ENCODE measurements at places on chromosomes 3 and 15.

DNA sequence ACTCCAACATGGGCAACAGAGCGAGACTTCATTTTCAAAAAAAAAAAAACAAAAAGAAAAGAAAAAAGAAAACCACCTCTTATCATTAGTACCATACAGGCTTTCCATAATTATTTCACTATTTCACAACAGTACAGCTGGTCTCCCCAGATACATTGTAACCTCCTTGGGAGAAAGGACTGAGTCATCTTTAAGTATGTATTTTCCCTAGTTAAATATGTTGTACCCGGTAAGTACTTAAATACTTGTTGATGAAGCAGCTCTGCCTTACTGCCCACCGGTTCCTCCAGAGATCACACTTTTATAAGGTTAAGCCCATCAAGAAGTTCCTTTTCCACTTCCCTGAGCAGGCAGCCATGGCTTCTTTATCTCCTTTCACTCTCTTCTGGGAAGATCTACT lies 789.5 kb upstream of the CFAP20DC start:
- no peak for DNase-seq

DNA sequence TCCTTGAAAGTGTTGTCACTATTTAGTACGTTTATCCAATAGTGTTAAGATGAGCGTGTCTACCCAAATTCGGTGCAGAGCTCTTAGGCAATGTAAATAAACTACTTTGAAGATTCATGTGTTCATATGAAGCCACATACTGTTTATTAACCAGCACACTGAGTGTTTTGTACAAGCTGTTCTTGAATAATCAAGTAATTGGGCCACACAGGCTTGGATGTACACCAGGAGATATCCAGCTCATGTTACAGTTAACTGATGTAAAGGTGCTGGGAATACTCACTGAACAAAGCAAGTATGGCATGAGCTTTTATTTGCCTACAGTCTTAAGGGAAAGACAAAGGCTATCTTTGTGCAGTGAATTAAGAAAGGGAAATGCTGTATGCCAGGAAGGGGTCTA lies 632 bp upstream of the DHX36 start:
- peak; percentile 18 for DNase-seq

DNA sequence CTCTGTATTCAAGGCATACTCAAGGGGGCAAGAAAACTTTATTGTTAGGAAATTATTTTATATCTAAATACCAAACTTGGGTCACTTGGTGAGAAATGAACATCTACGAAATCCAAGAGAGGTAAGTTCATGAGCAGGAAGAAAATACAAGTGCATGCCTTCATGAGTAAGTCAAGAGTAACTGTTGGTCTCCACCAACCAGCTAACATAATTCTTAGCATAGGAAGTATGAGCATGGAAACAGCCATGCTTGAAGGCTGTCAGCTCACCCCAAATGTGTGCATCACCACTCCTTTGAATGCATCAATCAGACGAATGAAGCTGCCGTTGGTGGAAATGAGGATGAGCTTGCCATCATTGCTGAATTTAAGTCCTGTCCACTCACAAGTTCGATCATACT lies 13.9 kb downstream of the PPM1M start:
- no peak for DNase-seq

DNA sequence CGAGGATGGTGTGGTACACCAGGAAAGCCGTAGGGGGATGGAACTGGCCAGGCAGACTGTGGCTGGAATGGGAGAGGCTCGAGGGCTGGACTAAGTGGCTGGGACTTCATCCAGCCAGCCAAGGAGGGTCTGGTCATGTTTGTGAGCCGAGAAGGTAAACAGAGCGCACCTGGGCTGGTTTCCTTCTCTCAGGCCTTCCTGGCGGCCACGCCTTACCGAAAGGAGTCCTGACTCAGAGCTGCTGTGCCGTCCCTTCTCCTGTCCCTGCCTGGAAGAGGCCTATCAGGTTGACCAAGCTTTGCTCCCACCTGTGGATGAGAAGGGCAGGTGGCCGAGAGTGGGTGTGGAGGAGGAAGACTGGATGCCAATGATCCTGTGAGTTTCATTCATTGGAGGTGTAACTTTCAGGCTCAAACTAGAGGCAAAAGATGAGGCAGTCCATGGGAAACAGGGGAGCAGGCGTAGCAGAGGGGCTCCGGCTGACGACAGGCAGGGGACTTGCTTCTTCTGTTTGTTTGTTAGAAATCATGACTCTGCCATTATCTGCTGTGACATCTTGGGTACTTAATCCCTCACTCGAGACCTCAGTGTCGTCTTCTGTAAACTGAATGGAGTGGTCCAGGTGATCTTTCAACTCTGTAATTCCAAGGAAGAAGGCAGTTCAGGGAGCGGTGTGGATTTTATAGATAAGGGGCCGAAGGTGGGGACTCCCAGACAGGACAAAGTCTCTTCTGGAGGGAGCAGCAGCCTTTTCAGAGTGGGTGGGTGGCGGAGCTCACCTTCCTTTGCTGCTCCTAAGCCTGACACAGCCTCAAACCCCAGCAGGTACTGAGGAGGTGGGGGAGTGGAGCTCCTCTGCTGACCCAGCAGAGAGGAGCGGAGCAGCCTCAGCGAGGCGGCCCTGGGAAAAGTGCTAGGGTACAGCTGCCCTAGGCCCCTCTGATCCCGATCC lies 71.8 kb upstream of the GATM start:
- no peak for DNase-seq

- no peak for DNase-seq
Observed at GRCh38 chr3:64600246-64600950, 87.4 kb downstream of the ADAMTS9 start.

All from NCI-H2081 (cell line).